ENCODE measurements at places on chromosomes 13 and 19.
A peak's percentile ranks its signal among the peaks of the same experiment; 100 is the strongest.

- DNase-seq = no peak
Measured at GRCh38 chr19:38547421-38547820, 70.3 kb downstream of the MAP4K1 start.

DNA sequence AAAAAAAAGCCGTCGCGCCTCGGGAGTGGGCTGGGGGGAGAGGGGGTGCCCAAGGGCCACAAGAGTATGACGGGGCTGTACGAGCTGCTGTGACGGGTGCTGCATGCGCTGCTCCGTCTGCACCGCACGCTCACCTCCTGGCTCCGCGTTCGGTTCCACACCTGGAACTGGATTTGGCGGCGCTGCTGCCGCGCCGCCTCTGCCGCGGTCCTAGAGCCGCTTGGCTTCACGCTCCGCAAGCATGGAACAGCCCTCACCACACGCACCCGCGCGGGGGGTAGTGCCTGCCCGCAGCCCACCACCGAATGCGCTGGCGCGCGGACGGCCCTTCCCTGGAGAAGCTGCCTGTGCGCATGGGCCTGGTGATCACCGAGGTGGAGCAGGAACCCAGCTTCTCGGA, 18.8 kb downstream of the C1QTNF9 start:
- DNase-seq = no peak

GRCh38 chr13:39341251-39341650, 261.7 kb downstream of the LHFPL6 start:
- DNase-seq = no peak

DNA sequence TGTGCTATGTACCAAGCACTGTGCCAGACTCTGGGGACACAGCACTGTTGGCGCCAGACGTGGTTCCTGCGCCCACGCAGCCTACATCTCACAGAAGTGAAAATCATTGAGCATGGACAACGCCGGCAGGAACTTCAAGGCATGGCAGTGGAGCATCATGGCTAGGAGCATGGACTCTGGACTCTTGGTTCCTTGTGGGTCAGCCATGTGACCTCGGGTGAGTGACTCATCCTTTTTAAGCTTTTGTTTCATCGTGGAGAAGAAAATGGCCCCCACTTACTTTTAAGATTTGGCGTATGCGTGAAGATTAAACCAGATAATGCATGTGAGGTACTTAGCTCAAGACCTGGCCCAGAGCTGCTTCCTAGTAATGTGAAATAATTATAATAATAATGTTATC, 988.5 kb downstream of the UQCRFS1 start:
- no peak for DNase-seq

DNA sequence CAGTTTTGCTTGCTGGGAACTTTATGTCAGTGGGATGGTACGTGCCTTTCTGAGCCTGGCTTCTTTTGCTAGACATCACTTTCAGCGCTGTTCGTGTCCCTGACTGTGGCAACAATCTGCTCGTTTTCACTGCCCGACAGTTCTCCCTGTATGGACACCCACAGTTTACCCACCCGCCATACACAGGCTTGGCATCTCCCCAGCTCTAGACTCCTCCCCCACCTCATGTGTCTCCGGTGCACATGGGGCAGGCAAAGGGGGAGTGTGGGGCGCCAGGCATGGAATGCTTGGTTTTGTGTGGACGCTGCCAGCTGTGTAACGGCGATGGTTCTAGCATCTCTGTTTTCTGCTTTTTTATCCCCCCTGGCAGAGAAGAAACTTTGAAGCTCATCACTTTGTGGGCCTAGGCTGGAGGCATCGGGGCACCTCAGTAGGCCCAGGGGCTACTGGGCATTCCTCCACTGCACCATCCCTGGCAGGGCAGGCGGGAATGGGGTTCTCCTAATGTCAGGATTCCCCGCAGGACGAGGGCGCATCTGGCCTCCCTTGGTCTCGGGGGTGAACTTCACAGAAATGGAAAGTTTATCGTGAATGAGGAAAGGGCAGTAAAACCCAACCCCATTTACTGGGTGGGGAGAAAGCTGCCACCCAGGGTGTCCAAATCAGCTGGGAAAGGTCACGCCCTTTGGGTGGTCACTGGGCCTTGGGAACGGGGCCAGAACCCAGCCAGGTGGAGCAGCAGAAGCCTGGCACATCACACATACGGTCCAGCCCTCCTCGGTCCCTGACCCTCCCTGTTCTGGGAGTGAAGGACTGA, 60.8 kb downstream of the CEBPG start:
- DNase-seq = no peak

GRCh38 chr13:66222926-66223325, 1007.2 kb downstream of the PCDH9 start:
- DNase-seq = no peak

- DNase-seq = no peak
Measured at GRCh38 chr13:45349438-45349837, 8.5 kb upstream of the TPT1 start.

DNA sequence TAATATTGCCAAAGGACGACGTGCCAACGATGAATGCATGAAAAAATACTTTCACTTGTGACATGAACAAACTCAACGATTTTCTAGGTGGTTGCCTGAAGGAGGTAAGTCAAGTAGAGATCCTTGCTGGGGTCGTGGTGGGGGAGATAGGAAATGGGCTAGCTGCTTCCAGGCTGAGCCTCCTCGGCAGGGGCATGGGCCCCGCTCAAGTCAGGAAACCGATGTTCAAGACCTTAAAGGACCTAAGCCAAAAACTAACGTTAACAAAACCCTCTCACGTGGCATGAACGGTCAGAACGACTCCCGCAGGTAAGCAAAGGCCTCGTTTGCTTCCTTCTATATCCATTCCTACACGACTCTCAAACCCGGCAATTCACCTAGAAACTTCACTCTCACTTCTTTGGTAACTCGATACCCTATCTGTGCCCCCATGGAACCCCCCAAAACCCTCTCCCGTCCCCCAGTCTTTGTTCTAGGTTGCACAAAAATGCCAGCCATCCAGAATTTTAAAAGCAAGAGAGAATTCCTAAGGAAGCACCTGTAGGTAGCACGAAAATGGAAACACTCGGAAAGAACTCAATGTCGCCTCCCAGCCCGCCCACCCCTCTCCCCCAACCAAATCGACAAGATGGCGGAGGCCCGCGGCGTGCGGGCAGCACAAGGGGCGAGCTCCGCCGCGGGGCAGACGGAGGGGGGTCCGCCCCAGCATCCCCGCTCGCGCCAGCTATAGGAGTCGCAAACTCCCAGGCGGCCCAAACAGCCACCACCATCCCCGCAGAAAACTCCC, 13.6 kb downstream of the ACP4 start:
- DNase-seq = no peak

- no peak for DNase-seq
Measured at GRCh38 chr13:97279913-97280312, 57.8 kb downstream of the MBNL2 start.

DNA sequence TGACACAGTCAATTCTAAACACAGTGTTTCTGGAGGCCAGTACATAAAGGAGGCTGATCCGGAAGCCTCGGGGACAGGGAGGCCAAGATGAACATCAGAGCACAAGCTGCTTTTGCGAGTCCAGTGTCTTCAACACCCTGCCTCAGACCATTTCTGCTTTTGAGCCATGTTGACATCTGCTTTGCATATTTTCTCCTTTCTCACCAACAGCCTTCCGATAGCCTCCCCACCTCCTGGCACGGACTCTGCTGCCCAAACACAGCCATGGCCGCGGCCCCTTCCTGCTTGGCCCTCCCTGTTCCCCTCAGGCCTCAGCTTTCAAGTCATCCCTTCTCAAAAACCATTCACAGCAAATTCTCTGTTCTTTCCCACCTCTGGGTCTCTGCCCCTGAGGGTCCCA, 3.6 kb downstream of the LRRC25 start:
- no peak for DNase-seq

DNA sequence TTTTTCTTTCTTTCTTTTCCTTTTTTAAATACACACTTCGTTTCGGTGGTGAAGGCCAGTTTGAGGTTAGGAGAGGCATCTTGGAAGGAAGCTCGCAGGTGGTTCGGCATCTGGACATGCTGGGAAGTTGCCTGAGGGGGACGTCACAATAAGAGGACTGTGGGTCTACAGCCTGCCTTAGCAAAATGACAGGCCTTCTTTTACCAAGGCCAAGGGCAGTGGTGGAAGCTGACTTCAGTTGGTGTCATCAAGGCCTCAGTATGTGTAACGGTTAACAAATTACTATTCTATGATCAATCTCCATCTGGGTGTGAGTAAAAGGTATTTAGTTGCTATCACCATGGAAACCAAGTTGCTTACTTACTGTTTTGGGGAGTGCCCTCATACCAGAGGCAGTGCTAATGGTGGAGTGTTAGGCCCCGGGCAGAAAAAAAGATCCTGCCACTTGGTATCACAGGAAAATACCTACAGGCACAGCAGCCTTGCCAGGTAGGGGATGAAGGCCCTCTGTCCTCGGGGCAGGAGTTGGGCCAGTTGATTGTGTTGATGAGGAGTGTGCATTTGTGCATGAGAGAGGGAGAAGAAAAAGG, 10.3 kb downstream of the ACTN4 start:
- DNase-seq = no peak

- DNase-seq = no peak
Measured at GRCh38 chr19:48477698-48478338, 8.6 kb downstream of the CYTH2 start.

DNA sequence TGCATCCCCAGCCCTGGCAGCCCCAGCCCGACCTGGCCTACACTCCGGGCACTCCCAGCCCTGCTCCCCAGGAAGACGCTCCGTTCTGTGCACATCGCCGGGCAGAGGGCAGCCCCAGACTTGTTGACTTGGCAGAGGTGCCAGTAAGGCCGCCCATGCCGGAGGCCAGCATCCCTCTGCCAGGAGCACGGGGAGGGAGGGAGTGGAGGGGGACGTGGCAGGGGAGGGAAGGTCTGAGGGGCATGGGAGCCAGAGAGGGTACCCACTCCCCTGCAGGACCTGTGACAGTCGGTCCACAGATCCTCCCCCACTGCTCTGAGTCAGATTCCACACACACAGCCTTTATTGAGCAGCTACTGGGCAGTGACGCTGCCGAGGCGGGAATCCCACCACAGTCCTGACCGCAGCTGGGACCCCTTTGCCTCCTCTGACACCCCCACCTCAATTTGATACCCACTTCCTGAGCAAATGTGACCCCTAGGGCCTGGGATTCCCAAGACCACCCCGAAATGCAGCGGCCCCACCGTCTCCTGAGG, 1.9 kb upstream of the NKPD1 start:
- no peak for DNase-seq

GRCh38 chr19:15371119-15371518, 8.5 kb downstream of the AKAP8 start:
- no peak for DNase-seq

- no peak for DNase-seq
Measured at GRCh38 chr13:42107421-42107820, 59.0 kb downstream of the DGKH start.

GRCh38 chr19:3019211-3019854, 9.7 kb downstream of the TLE2 start:
- DNase-seq = no peak

DNA sequence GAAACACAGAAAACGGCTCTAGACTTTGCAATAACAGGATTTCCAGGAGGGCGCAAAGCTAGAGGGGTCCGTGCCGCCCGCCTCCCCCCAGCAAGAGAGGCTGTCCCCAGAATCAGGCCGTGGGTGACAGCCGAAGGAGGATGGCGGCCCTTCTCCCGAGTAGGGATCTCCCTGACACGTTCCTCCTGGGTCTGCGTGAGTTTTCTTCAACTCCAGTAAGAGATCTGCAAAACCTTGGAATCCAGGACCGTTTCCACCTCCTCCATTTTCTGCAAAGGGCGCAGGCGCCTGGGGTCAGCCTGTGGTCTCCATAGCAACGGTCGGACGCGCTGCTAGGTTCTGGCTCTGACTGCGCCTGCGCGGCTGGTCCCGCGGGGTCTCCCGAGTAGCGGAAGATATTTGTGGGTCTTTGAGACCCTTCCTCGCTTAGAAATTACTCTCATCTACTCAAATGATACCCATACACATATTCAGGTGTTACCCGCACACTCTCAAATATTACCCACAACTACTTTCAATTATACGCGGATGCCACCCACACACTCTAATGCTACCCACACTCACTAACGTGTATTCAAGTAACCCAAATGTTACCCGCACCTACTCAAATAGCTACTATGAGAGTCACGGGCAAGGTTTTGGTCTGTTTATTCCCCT, 2.1 kb downstream of the PNMA8C start:
- DNase-seq = no peak

- no peak for DNase-seq
Measured at GRCh38 chr13:84470528-84470927, 588.3 kb upstream of the SLITRK1 start.

GRCh38 chr13:97091196-97091595, 96.9 kb upstream of the OXGR1 start:
- no peak for DNase-seq

- peak; percentile 60 for DNase-seq
Measured at GRCh38 chr19:2478756-2479555, 3.0 kb downstream of the GADD45B start.

- DNase-seq = no peak
Measured at GRCh38 chr13:20258963-20259288, 26.8 kb upstream of the GJB6 start.

DNA sequence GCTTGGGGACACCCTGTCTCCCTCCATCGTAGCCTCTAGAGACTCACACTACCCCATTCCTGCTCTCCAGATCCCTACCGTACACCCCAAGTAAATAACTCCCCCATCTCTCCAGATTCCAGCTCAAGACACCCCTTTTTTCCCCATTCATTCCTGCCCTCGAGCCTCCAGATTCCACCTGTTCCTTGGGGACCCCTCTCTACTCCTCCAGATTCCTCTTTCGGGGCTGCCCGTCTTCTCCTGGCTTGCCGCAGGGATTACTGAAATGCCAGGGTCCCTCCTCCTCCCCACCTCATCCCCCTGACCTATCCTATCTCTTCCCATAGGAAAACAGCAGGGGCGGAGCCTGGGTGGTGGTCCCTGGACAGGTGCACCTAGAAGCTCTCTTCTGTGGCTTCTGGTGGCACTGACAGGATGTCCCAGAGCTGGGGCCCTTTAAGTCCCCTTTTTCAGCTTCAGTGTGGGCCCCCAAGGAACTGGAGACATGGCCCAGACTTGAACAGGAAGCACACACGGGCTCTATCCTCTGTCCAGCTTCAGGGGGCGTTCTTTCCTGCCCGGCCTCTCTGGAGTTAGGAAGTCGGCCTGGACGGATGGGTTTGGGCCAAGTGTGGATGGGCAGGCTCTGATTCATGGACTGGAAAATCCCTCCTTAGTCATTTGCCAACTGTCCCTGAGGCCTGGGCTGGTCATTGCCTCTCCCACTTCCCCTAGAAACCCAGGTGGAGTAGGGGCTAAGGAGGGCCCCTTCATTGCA, 1.2 kb downstream of the ZSWIM4 start:
- no peak for DNase-seq

DNA sequence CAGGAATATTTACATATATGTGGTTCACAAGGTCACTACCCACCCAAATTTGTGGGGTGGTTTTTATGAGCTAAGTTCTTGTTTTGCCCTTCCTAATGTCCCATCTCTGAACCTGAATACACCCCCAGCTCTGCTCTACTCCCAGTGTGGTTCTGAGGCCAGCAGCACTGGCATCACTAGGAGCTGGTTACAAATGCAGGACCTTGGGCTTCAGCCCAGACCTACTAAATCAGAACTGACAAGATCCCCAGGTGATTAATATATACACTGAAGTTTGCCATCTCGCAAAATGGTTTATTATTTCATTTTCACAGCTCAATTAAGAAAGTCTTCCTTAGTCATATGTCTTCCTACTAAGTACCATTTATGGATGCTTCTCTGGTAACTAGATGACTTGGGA, 67.9 kb downstream of the FOXO1 start:
- no peak for DNase-seq

- DNase-seq = no peak
Measured at GRCh38 chr19:38868551-38868950, 9.5 kb downstream of the RINL start.

Data from stimulated activated CD4-positive, alpha-beta T cell treated with anti-CD3 and anti-CD28 coated beads, Interleukin-1b, Interleukin-23, amount 100 ng/mL, for 1 hour (primary cell).